ENCODE measurements at places on chromosomes 16 and 17. TPM values are rescaled to one million over a fixed set of nuclear protein-coding genes. Genes with fewer than 3 reads are reported as not detected.

DNA sequence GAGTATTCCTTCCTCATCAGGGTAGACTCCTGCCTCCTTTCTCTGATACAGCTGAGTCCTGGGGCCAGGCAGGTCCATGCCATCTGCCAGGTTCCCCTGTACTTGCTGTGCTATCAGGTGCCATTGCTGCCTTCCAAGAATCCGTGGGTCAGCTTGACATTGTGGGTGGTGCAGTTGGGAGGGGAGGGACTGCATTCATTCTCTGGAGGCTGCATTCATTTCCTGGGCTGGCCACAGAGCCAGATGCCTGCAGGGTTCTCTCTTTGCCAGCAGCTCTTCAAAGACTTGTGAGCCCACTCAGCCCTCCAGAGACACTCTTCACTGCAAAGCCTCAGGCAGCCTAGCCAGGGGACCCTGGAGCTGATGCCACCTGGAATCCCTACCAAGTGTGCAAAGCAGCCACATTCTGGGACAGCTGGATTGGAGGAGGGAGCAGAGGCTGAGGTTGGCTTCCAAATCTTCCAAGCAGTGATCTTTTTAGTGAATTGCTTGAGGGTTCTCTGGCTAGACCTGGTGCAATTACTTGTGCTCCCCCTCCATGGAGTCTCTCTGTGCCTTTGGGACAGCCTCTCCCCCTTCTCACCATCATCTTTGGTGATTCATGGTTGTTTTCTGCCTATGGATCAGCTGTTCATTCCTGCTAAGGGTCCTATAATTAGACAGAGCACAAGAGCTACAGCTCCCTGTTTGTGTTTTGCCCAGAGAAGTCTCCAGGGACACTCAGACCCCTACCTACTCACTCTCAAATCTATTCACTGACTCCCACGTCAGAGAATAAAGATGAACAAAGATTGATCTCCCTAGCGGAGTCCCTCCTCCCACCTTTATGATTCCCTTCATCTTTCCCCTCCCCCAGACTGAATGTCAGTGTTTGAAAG is 20.9 kb downstream of the ANKFN1 start:
- DNase-seq = no peak

GRCh38 chr17:82247182-82247823 is 18.5 kb downstream of the SLC16A3 start:
- DNase-seq = no peak

DNA sequence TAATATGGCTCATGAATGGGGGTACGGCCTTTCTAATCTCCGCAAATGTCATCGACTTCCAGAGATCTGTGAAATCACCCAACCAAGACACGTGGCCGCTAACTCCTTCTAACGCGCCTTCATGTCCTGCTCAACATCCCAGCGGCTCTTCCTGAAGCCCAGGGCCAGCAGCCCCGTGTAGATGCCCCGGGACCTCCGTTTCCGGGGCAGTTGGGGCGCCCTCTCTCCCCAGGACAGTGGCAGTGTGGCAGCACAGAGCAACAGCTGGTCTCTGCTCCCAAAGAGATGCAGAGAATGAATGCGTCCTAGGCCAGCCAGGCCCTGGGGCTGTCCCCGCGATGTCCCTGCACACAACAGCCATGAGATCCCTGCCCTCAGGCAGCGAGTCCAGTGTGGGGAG is 153.5 kb downstream of the RBFOX3 start:
- DNase-seq = no peak

DNA sequence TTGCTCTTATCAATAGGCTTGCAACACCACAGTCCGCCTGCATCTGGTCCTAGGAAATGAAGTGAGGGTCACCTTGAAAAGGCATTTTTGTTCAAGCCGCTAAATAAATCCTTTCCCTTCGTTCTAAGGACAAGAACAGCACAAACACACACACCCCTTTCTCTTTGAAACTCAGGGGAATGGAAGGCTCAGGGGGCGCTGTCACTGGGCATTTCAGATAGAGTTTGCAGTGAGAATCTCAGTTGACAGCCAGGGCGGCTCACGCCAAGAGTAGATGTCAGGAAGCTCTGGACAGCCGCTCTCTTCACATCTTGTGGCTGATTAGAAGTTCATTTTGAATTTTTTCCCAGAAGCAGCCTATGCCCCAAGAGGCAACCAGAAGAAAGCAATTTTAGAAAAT is 39.8 kb downstream of the ABAT start:
- DNase-seq = no peak

GRCh38 chr16:50673496-50674275 is 7.4 kb downstream of the SNX20 start:
- no peak for DNase-seq

ABCC3 gene
- total RNA-seq = 52.3 TPM

PRRT2 gene
- 0.94 TPM for total RNA-seq

GRCh38 chr16:59039066-59039720 is 305.1 kb upstream of the GOT2 start:
- DNase-seq = no peak

LAT gene
- total RNA-seq = 14.0 TPM

GSDMA gene
- not detected for total RNA-seq

GRCh38 chr17:19726631-19727376 is 10.4 kb upstream of the SLC47A2 start:
- DNase-seq = no peak
